Epithelial cell of proximal tubule (primary cell): ENCODE measurements at places on chromosomes 11 and 22.

- DNase-seq, result no peak
Measured at GRCh38 chr11:44834846-44835245, 108.1 kb downstream of the TSPAN18 start.

DNA sequence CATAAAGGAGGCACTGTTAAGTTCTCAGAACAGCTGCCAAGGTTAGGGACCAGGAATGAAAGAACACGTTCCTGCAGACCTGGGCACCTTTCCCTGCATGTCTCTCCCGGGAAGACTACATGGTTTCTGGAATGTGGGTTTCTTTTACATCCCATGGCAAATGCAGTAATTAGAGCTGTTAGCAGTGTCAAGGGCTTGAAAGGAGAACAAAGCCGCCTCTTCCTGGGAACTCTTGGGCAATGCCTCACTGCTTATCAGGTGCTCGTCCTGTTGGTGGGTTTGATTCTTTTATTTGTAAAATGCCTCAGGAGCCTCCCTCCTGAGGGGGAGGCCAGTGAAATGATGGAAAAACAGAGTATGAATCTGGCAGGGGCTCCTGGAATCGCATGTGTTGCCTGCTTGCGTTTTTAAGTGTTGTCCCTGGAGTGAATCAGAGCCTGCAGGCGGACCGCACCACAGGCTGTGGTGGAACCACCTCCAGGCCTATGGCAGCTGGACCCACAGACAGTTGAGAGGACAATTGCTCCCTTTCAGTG lies 723 bp upstream of the C22orf31 start:
- no peak for DNase-seq

DNA sequence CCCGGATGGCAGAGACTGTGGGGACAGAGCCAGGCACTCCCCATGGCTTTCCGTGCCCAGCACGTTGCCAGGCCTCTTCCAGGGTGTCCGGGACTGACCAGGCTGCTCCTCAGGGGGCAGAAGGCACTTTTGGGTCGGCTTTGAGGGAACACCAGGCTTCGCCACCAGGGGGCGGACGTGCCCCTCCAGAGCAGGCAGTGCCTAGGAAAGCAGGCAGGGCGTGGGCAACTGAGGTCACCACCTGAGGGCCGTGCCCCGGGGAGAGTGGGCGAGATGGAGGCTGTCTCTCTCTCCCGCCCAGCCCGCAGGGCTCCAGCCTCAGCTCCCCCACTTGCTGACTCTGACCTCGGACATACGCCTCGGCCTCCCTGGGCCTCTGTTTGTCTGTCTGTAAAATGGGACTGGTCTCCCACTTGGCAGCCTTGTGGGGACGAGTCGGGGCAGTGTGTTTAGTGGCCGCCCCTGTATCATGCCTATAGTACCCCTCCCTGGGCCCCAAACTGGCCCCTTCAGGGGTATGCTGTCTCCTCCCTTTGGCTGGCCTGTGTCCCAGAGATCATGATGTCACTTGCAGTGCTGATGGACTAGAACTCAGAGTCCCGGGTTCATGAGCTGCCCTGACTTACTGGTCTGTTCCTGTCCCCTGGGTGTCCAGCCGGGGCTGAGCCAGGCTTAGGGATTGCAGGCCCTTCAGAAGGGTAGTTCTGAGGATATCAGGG lies 4.4 kb upstream of the PRR5 start:
- no peak for DNase-seq

DNA sequence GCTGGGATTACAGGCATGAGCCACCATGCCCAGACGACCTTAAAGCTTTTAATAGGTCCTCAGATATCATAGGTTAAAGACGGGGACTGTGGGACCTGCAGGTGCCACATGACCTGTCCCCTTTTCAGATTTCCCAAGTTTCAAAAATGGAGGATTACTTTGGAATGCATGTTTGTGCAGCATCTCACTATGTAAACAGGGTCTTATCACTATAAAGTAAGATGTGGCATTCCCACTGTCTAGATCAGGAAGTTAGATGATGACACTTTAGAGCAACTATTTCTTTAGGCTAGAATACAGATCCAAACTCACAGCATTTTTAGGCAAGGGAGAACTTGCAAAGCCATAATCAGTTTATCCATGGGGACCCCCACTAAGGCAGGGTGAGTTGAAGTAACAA lies 92.8 kb downstream of the USP35 start:
- no peak for DNase-seq

- no peak for DNase-seq
Measured at GRCh38 chr11:18769802-18770456, 21.7 kb downstream of the PTPN5 start.
